ENCODE measurements at places on chromosomes 3 and 15.

GRCh38 chr15:95091444-95091843 is 860.1 kb downstream of the MCTP2 start:
- DNase-seq, result no peak

DNA sequence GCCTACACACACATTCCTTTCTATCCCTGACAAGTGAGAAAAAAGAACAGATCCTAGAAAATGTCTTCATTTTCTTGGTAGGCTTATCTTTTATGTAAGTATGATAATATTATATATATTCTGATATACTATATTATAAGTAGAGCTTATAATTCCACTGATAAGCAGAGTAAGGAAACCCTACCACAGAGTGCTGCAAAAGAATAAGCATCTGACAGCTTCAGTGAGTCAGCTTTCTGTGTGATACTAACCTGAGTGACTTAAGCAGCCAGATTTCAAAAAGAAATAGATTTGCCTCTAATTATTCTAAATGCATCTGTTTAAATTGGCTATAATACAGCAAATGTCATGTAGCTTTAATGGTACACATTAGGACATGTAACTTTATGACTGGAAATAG is 656.0 kb downstream of the MCTP2 start:
- DNase-seq, result no peak

GRCh38 chr15:68608206-68608843 is 29.5 kb downstream of the CORO2B start:
- DNase-seq, result no peak

- DNase-seq, result no peak
Observed at GRCh38 chr15:85625856-85626255, 168.9 kb downstream of the KLHL25 start.

GRCh38 chr15:90035840-90036230 is 34.7 kb downstream of the ZNF710 start:
- DNase-seq, result no peak

- no peak for DNase-seq
Observed at GRCh38 chr3:43249405-43249804, 36.9 kb upstream of the SNRK start.

DNA sequence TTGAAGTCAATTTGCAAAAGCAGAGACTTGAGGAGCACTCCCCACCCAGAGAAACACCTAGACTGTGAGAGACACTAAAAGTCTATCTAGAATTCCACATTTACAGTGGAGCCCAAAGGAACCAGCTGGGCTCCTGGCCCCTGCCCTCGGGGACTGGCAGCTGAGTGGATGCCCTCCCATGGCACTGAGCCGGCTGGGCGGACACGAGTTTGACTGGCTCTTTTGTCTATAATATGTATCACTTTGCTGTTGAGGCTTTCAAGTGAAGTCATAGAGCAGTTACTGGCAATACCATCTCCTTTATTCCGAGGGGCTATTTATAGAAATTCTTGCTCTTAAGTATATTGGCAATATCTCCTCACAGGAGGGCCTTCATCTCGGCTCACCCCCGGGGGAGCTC is 65.8 kb upstream of the TNFAIP8L3 start:
- no peak for DNase-seq

DNA sequence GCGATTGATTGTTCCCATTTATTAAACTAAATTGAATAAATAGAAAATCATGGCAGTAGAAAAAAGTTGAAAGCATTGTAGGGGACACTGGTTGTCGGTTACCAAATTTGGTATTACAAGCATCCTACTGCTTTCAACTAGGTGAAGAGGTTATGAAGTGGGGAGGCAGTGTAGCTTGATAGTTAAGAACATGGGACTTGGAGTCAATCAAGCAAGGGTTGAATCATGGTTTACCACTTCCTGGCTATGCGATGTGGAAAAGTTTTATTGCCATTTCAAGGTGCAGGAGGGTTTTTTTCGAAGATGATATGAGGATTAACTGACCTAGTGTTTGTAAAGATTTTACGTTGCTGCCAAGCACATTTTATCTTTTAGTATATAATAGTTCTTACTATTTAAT is 318.2 kb upstream of the KCNH8 start:
- no peak for DNase-seq

GRCh38 chr15:74402873-74403587 is 30.7 kb downstream of the SEMA7A start:
- peak; percentile 52 for DNase-seq

DNA sequence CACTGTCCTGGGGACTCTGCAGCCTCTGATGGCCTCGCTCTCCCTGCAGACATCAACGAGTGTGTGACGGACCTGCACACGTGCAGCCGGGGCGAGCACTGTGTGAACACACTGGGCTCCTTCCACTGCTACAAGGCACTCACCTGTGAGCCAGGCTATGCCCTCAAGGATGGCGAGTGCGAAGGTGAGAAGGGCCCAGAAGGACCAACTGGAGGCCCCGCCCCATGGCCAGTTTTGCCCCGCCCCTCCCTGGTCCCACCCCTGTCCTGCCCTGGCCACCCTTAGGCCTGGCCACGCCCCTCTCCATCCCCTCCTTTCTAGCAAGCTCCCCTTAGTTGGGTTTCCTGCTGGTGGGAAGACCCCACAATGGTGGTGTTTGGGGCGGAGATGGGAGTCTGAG is 77.5 kb downstream of the FBLN2 start:
- DNase-seq, result no peak

- peak; percentile 43 for DNase-seq
Observed at GRCh38 chr15:76996526-76997401, 1.8 kb downstream of the PSTPIP1 start.

GRCh38 chr15:41866872-41867579 is 26.8 kb downstream of the SPTBN5 start:
- DNase-seq, result no peak

GRCh38 chr3:31472479-31473390 is 60.0 kb upstream of the STT3B start:
- DNase-seq, result no peak

DNA sequence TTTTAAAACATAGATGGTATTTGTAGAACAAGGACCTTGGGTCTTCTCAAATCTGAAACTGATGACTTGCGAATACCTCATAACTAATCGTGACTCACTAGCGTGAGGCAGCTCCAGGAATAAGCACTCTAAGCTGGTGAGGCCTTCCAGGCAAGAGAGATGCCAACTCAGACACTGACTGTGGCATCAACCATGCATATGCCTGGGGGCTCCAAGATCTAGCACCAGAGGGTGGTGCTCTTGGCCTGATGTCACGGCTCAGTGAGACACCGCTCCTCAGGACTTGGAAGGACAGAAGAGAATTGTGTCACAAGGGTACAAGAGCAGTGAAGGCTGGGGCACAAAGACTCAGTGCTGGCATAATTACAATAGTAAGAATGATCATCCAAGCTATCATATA is 125.0 kb upstream of the TRIM42 start:
- no peak for DNase-seq

DNA sequence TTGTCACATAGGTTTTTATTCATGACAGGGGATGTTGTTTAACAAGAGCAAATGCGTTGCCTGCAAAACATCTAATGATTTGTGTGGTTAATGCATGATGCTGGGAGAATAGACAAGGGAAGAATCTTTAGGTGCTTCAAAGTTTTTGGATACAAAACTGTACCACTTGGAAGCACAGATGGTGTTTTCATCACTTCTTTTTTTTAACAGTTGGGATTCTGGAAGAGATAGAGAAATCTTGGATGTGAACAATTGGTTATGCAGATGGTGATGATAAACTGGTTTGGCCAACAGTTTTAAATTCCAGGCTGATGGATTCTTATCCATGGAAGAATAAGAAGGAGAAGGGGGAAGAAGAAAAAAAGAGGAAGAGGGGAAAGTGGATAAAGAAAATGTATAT is 379.4 kb downstream of the KCNH8 start:
- DNase-seq, result no peak

DNA sequence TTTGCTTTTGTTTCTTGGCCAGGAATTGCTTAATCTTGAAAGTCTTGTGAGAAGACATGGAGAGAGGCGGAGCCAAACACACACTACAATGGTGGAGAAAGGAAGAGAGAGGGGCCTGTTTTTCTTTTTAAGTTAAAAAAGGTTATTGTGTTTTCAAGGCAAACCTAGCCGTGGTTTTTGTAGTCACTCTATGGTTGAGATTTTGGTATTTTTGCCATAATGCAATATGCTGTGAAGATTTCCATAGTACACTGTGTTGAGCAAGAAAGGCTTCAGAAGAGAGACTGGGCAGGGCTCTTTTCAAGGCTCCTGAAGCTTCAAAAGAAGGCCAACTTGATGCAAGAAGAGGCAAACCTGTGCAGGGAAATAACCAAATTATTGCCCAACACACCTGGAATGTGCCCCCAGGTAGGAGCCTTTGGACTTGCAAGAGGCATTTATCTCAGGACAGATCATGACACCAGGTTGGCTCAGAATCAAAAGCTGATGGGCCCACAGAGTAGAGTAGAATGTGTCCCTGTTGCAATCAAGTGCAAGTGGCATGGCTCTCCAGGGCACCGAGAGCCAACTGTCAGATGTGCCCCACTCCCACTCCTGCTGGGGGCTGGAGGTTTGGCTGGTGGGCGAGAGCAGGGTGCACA is 22.1 kb downstream of the AMOTL2 start:
- DNase-seq, result no peak

DNA sequence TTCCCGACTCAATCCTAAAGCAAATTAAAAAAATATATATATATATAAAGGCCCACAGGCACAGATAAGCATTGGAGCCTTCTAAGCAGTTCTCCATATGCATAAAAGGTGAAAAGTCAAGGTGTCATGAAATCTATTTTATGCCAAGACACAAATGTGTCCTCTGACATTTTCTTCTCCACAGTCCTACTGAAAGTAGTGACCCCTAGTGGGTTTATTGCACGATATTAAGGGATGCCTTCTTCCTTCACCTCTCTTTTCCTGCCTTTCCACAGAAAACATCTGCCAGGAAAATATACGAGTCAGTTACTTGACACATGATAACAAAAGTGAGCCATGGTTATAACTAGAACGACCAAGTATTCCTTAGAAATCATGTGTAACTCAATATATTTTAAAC is 303.2 kb downstream of the TIGIT start:
- DNase-seq, result no peak

DNA sequence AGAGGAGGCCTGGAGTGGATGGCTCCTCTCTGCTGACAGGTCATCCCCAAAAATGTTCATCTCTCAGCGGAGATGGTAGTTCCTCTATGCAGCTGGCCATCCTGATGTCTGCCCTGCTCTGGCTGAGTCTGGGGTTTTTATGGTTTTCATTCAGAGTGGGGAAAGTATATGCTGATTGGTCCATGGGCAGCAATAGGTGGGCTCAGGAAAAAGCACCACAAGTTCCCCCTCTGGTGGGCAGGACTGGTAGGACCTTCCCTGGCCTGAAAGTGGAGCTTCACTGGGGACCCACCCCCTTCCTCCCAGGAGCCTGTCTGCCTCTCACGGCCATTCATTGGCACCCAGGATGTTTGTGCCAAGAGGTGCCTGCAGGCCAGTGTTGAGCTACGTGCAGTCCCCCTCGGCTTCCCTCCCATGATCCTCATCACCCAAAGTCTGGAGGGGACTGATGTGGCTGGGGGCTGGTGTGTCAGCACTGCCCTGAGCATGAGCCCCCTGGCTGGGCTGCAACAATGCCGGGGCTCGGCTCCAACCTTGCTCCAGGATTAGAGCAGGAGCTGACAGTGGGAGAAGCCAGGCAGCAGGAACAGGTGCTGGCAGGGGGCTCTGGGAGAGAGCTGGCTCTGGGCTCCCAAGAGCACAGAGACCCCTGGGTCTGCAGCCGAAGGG is 13.1 kb upstream of the BLOC1S6 start:
- DNase-seq, result no peak

DNA sequence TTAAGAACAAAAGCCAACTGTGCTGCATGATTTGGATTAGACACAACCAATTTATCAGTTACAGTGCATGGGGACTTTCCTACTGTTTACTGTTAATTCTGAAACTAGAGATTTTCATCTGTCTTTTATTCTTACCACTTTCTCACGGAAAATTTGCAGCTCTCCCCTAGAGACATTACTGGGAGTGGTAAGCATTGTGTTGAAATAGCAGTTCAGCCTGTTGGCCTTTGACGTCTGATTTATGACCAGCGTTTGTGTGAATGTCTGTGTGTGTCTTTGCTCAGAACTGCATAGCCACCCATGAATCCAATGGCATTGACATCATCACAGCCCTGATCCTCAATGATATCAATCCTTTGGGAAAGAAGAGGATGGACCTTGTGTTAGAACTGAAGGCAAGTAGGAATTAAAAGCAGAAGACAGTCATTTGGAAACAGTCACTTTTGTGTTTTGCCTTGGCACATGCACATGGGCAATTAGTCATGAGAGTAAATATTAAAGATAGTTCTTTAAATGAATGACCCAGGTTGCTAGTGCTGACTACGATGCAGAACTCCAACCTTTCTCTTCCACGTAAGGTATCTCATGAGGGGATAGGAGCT is 202.2 kb upstream of the BHLHE40 start:
- DNase-seq, result no peak

- no peak for DNase-seq
Observed at GRCh38 chr3:32246079-32246675, 7.7 kb downstream of the CMTM8 start.

DNA sequence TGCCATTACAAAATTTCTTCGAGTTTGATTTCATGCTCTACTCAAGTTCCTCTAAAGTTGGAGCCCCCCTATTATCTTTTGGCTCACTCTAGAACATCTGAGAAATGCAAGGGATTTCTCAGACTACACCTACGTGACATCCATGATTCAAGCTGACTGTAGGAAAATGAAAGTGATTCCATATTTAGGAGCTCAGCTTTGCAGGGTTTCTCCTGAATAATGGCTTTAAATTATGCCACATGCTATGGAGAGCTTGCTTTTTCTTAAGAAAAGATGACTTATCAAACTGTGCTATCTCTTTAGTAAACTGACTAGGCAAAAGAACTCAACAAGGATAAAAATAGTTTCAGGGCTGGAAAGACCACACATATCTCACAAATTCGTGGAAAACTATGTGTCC is 292.1 kb downstream of the LSAMP start:
- DNase-seq, result no peak

- peak; percentile 50 for DNase-seq
Observed at GRCh38 chr15:59104912-59105732, at the start of gene CCNB2. TSS of gene CCNB2 (plus strand) at chr15:59105146. CDS start at chr15:59105269, 123 bp downstream.

- no peak for DNase-seq
Observed at GRCh38 chr15:32705446-32705845, 12.4 kb upstream of the GREM1 start.

DNA sequence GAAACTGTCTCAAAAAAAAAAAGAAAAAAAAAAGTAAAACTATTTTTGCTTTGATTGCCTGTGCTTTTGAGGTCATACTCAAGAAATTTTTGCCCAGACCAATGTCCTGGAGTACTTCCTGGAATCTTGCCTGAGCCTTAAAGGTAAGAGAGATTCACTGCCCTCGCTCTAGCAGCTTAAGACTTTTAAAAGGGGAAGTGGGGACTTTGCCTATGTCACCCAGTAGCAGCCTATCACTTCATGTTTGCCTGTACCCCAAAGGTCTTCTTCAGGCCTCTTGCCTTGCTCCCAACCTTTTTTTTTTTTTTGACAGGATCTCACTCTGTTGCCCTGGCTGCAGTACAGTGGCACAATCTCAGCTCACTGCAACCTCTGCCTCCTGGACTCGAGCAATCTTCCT is 18.9 kb upstream of the GOLGB1 start:
- DNase-seq, result no peak

GRCh38 chr3:132561003-132561402 is 36.1 kb upstream of the ACKR4 start:
- DNase-seq, result no peak

- DNase-seq, result no peak
Observed at GRCh38 chr3:32216172-32216783, 22.2 kb upstream of the CMTM8 start.

All from stimulated activated CD8-positive, alpha-beta memory T cell treated with anti-CD3 and anti-CD28 coated beads, Interleukin-7, amount 100 ng/mL, for 1 hour (primary cell).